Iris pigment epithelial cell (primary cell): ENCODE measurements at places on chromosomes 2 and 18.

DNA sequence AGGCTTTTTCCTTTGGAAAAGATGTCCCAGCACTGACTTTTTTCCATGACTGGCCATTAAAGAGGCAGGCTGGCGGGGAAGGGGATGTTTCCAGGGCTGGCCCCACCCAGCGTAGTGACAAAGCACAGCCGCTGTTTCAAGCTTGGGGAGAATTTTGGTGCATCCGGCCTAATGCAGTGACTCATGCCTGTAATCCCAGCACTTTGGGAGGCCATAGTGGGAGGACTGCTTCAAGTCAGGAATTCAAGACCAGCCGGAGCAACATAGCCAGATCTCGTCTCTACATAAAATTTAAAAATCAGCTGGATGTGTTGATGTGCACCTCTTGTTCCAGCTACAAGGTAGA, 78.0 kb upstream of the SH3BP4 start:
- DNase-seq: peak; percentile 18

- DNase-seq: peak; percentile 67
These were observed 66.8 kb upstream of the DNER start for GRCh38 chr2:229780856-229781773.

DNA sequence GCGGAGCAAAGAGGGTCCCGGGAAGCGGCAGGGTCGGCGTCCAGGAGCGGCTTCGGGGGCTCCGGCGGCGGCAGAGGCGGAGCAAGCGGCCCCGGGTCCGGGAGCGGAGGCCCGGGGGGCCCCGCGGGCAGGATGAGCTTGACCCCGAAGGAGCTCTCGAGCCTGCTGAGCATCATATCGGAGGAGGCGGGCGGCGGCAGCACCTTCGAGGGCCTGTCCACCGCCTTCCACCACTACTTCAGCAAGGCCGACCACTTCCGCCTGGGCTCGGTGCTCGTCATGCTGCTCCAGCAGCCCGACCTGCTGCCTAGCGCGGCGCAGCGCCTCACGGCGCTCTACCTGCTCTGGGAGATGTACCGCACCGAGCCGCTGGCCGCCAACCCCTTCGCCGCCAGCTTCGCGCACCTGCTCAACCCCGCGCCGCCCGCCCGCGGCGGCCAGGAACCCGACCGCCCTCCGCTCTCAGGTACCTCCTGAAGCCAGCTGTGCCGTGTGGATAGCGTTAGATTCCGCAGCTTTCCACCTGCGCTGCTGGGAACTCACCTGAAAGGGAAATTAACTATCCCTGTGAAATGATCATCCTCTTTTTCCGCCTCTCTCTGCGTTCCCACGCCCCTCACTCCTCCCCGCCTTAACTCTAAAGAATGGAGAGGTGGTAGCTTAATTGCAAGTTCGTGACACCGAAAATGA, 472 bp downstream of the CNOT11 start:
- peak; percentile 67 for DNase-seq

DNA sequence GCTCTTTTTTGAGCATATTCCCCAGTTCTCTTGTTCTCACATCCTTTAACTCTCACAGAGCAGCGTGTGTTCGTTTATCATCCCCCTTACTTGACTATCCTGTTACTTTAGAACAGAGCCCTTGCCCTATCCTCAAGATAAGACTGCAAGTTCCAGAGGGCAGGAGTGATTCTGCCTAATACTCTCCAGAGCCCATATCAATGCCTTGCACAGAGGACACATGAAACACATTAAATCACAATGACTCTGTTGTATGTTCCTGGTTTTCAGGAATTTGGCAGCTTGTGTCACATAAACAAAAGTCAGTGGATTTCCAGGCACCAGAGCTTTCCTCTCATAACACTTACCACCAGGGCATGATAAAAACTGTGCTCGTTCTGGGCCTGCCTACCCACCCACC, 156.7 kb downstream of the RNF144A start:
- no peak for DNase-seq

DNA sequence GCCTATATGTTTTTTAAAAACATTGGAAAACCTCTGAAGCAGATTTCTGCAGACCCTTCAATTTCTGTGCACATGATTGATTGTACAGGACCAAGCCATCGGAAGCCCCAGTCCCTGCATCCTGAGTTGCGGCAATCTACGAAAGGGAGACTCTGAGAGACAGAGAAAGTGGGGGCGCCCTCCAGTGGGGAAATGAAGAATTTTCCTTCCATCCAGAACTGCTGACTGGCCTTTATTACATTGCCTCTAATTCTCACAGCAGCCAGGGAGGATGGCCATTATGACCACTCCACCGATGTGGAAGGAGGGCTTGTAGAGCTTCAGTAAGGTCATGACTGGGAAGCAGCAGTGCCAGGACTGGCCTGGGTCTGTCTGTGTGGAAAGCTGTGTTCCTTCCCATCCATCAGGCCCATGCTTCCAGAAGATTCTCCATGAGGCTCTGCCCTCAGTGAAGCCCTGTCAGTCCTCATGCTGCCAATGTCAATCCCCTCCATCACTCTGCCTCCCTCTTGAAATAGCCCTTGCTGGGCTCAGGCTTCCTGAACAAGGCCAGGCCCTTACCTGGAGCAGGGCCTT, 20.0 kb upstream of the RESP18 start:
- peak; percentile 61 for DNase-seq

DNA sequence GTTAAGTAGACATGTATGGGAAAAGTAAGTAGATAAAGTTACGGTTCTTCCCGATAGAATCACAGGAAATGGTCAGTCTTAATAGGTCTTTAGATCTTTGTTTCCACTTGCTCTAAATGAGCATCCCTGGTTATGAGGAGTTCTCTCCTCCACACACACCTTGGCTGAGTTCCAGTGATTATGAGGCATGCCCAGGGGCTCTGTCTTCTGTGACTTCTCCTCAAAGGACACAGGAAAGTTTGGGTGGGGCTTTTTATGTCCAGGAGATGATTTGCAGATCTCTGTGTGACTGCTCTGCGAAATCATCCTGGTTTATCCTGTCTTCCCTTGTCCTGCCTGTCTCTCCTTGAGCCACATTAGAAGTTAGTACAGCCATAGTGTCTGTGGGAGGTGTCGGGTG, 83.9 kb upstream of the EML6 start:
- no peak for DNase-seq

DNA sequence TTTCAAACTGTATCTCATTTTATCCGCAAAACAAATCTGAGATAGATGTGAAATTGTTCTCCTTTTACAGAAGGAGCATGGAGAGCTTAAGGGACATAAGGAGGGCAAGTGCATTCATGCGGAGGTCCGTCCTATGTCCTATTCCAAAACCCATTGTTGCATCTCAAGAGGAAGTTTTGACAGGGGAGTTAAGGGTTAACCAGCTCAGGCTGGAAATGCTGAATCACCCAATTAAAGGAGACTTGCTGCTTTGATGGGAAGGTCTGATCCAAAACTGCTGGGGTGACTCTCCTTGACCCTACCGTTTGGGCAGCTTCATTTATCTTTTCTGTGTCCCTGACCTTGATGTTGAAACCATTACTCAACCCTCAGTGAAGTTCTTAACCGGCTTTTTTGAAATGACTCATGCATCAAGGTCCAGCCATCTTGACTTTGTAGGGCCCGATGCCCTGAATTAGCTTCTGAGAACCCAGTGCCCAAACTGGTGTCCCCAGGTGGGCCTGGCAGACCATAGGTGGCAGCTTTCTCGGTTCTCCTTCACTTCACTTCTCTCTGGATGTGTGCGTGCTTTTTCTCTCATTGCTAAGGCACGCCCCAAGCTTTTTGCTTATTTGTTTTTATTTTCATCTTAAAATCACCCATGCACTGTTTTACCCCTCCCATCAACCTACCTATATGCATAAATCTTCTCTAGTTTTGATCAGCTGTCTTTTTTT, 15.9 kb upstream of the TXNDC2 start:
- DNase-seq: peak; percentile 80

- no peak for DNase-seq
These were observed 198.7 kb downstream of the PTGR3 start for GRCh38 chr18:75010278-75010677.

GRCh38 chr2:17328161-17328560, 190.1 kb downstream of the RAD51AP2 start:
- DNase-seq: no peak

DNA sequence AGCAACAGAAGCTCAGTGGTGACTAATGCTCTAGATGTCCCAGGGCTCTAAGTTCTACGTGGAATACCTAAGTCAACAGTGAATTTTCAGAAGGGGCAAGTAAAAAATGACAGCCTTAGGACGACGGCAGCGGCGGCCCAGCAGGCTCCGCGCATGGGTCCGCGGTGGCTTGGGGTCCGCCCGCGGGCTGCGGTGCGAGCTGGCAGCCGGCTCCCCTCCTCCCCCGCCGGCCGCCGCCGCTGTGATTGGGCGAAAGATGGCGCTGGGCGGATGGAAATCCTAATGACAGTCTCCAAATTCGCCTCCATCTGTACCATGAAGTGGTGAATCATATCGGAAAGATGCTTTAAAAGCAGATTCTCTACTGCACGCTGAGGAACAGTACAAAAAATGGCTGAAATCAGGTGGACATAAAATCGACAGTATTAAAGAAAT, 74.7 kb downstream of the HNRNPLL start:
- DNase-seq: peak; percentile 61

GRCh38 chr2:105400138-105400540, 1.3 kb upstream of the FHL2 start:
- no peak for DNase-seq

- peak; percentile 41 for DNase-seq
These were observed 51.4 kb upstream of the EML6 start for GRCh38 chr2:54671875-54672589.

DNA sequence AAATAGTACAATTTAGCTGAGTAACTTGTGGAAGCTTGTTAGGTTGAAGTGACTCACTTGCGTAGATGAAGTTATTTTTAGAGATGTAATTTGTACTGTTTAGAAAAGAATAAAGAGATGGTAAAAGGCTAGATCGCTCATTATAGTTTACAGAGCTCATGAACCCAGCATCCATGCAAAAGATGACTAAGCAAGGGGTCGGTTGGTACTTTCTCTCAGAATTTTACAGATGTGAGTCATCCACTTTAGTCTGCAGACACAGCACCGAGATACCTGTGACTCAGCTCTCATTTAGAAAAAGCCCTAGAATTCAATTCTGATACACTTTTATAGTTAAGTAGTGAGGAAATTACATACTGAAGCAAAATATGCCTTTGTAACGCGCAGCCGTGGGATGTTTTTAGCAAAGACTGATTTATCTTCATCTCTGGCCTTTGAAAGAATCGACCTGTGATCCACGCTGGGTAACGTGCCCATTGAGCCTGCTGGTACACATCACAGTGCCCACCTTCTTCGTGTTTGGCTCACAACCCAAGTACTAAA, 116.5 kb upstream of the FOSL2 start:
- DNase-seq: peak; percentile 99

GRCh38 chr2:214264171-214264570, 146.7 kb upstream of the VWC2L start:
- no peak for DNase-seq

- peak; percentile 81 for DNase-seq
These were observed 28.4 kb upstream of the PUM2 start for GRCh38 chr2:20378891-20379519.

- peak; percentile 59 for DNase-seq
These were observed 517.0 kb downstream of the SLC4A3 start for GRCh38 chr2:220144411-220144810.

- DNase-seq: no peak
These were observed 22.2 kb upstream of the MLPH start for GRCh38 chr2:237464757-237465391.
